Urothelium cell line (cell line): ENCODE measurements at places on chromosomes 4 and X.
A peak's percentile ranks its signal among the peaks of the same experiment; 100 is the strongest.

GRCh38 chrX:652341-652741, 21.8 kb downstream of the SHOX start:
- no peak for DNase-seq

DNA sequence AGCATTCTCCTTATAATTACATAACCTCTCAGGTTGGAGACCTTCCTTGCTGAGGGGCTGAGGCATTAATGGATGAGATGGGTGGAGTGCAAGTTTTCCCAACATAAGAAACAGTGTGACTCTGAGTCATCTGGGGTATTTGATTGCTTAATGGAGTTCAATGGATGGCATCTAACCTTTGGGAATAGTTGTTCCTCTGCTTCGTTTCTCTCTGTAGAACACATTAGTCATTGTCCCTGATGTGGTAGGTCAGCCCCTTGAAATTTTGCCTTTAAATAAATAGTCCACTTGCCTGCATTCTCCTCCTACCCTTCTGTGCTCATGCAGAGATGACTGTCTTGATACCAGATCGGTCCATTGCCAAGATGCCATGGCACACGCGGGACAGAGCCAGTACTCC, 38.6 kb downstream of the SLITRK2 start:
- DNase-seq: no peak

- no peak for DNase-seq
Observed at GRCh38 chrX:103536732-103537131, 17.4 kb upstream of the RAB40A start.

GRCh38 chr4:112818594-112818965, 181.6 kb downstream of the LARP7 start:
- DNase-seq: peak; percentile 29

GRCh38 chr4:168994958-168995357, 15.1 kb downstream of the CBR4 start:
- DNase-seq: no peak

DNA sequence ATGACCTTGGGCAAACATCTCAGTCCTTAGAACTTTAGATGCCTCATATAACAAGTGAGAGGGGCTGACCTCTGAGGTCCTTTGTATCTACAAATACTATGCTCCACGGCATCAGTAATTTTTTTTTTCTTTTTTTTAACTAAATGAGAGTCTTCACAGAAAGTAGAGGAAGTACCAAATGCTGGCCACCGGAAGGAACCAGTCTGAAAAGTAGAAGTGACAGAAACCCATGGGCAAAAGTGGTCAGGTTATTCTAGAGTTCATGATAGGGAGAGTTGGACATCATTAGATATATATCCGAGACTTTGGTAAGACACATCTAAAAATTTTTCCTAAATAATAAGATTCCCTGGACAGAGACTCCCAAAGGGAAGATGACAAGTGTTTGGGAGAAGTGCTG, 53.7 kb downstream of the COQ2 start:
- DNase-seq: no peak

DNA sequence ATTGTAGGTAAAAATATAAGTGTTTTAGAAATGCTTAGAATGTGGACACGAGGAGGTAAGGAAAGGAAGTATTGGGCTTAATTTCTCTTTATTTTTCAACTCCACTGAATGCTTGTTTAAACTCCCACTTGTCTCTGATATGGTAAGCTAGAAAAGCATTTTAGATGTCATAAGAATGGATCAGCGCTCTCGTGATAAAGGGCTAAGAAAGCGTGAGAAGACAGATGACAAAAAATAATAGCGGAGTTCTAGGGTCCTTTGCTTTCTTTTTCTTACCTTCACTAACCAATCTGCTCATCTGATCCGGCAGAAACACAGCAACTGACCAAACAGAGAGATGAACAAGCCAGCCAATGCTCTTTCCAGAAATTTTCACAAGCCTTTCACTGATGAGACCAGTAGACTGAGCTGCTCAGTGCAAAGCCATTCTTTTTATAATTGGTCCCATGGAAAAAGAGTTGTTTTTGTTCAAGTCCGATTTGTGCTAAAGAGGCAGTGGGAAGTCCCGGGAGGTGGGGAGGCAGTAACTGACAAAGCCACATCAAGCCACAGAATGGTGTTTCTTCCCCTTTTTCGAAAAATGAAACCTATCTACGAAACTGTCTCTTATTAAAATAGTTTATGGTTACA, at the start of gene TASL:
Gene TASL (minus strand): TSS at position 405 of the 630 bp plus-strand sequence. CDS start 17,411 bp downstream, outside the sequence.
- no peak for DNase-seq

- DNase-seq: no peak
Observed at GRCh38 chrX:40418146-40418812, 162.5 kb upstream of the ATP6AP2 start.

DNA sequence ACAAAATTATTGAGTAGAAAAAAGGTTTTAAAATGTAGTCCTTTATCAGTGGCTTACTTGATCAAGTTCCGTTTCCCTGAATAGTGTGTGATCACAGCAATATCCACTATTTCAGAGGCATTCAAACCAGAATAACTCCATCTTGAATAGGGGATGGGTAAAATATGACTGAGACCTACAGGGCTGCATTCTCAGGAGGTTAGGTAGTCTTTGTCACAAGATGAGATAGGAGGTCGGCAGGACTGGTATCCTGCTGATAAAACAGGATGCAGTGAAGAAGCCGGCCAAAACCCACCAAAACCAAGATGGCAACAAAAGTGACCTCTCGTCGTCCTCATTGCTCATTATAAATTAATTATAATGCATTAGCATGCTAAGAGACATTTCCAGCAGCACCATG, 24.7 kb downstream of the TSPAN6 start:
- DNase-seq: no peak

- DNase-seq: peak; percentile 3
Observed at GRCh38 chrX:10415306-10416001, 204.9 kb downstream of the MID1 start.

GRCh38 chrX:56233682-56234081, 1.5 kb downstream of the KLF8 start:
- DNase-seq: no peak
